Myometrial cell (primary cell): ENCODE measurements at places on chromosomes 1 and 21. TPM values are rescaled to one million over a fixed set of nuclear protein-coding genes. Genes with fewer than 3 reads are reported as not detected.

GOLT1A gene
- not detected in 2 replicates for total RNA-seq

ARHGEF10L gene
- total RNA-seq, result 15.9 and 16.5 TPM in 2 replicates

NGF gene
- not detected in 2 replicates for total RNA-seq

VASH2 gene
- under 0.01 TPM in 1 of 2 replicates, not detected in the other for total RNA-seq

CHML gene
- 5.8 and 7.6 TPM in 2 replicates for total RNA-seq

ZSWIM5 gene
- total RNA-seq, result 0.29 TPM in 1 of 2 replicates, not detected in the other

PHC2 gene
- total RNA-seq, result 180 and 183 TPM in 2 replicates

GREM2 gene
- total RNA-seq, result not detected in 2 replicates

SRM gene
- 75.0 and 86.5 TPM in 2 replicates for total RNA-seq

PGLYRP4 gene
- not detected in 2 replicates for total RNA-seq

OR2L8 gene
- not detected in 2 replicates for total RNA-seq

CYYR1 gene
- not detected in 2 replicates for total RNA-seq

CFH gene
- 94.0 and 122 TPM in 2 replicates for total RNA-seq

PTAFR gene
- total RNA-seq, result 0.35 and 1.2 TPM in 2 replicates

TFF2 gene
- total RNA-seq, result not detected in 2 replicates

CAPZB gene
- total RNA-seq, result 91.4 and 154 TPM in 2 replicates

CD34 gene
- 0.35 and 0.86 TPM in 2 replicates for total RNA-seq

GBP4 gene
- total RNA-seq, result 0.58 and 1.4 TPM in 2 replicates

KRTAP11-1 gene
- not detected in 2 replicates for total RNA-seq

TNFRSF8 gene
- total RNA-seq, result 3.0 and 4.0 TPM in 2 replicates

RGS7 gene
- under 0.01 and 0.29 TPM in 2 replicates for total RNA-seq

SDHC gene
- total RNA-seq, result 41.8 and 122 TPM in 2 replicates

CDK11B gene
- total RNA-seq, result 9.5 and 11.3 TPM in 2 replicates

HES5 gene
- not detected in 2 replicates for total RNA-seq

GPR37L1 gene
- not detected in 2 replicates for total RNA-seq

DNASE2B gene
- 0.18 TPM in 1 of 2 replicates, not detected in the other for total RNA-seq

OR2W3 gene
- total RNA-seq, result not detected in 2 replicates

TMEM79 gene
- 1.2 and 1.4 TPM in 2 replicates for total RNA-seq

TRIM58 gene
- 0.29 TPM in 1 of 2 replicates, not detected in the other for total RNA-seq

CDKN2C gene
- total RNA-seq, result 28.9 and 40.4 TPM in 2 replicates
